ENCODE measurements at places on chromosomes 11 and 22. TPM values are rescaled to one million over a fixed set of nuclear protein-coding genes. Genes with fewer than 3 reads are reported as not detected.

- no peak for DNase-seq
Measured at GRCh38 chr11:130650456-130651030, 202.1 kb downstream of the ADAMTS15 start.

Gene PLEKHB1
- polyA plus RNA-seq = 18.5 TPM

- DNase-seq = no peak
Measured at GRCh38 chr11:29119116-29119515, 897.7 kb downstream of the KCNA4 start.

DNA sequence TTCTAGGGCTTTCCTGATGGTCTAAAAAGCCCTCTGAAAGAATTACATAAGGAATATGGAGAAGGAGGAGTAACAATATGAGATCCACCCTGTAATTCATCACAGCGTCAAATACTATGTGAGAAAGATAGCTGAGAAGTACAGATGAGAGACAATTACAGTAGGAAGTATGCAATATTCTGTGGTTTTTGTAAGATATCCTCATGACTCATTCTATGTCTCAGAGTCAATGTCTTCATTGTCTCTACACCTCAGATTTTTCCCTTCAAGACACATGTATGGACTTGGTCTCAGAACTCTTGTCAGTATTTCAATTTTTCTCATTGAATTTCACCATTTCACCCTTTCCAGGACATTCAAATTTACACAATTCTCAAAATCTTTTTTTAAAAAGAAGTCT, 343.3 kb upstream of the CTSC start:
- DNase-seq = no peak

Gene OR52R1
- polyA plus RNA-seq = not detected

DNA sequence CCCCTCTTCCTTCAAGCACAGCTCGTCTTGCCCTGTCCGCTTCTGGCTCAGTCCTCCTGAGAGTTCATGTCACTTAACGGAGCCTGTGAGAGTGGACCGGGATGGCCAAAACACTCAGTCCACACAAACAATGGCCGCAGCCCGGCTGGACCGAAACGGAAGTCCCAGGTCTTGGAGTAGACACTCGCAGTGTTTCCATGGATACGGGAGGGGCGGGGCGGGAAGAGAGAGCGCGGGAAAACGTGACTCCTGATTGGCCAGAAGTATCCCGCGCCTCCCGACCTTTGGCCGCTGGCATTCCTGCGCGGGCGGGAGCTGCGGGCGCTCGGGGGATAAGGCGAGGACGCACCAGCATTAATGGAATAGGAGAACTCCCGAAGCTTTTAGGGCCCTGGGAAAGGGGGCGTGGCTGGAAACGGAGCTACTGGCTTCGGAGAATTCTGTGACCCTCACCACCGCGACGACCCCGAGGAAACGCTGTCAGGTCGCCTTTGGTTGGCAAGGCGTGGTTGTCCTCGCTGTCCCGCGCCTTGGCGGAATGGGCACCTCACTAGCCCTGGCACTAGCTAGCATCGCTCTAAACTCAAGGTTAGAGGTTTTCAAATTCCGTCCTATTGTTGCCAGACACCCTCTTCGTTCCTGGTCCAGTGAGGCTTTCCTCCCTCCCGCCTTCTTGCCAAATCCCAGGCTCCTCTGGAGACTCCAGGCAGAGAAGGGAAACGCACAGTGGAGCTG, at the start of the genes NLRP14 and ZNF214:
Gene NLRP14 (plus strand): TSS at position 297 of the 735 bp plus-strand sequence. CDS start 18,108 bp downstream, outside the sequence.
Gene ZNF214 (minus strand): TSS at position 164 of the 735 bp plus-strand sequence. CDS start 17,511 bp downstream, outside the sequence.
- peak; percentile 92 for DNase-seq

GRCh38 chr11:112298535-112298934, 37.9 kb upstream of the PLET1 start:
- DNase-seq = no peak

DNA sequence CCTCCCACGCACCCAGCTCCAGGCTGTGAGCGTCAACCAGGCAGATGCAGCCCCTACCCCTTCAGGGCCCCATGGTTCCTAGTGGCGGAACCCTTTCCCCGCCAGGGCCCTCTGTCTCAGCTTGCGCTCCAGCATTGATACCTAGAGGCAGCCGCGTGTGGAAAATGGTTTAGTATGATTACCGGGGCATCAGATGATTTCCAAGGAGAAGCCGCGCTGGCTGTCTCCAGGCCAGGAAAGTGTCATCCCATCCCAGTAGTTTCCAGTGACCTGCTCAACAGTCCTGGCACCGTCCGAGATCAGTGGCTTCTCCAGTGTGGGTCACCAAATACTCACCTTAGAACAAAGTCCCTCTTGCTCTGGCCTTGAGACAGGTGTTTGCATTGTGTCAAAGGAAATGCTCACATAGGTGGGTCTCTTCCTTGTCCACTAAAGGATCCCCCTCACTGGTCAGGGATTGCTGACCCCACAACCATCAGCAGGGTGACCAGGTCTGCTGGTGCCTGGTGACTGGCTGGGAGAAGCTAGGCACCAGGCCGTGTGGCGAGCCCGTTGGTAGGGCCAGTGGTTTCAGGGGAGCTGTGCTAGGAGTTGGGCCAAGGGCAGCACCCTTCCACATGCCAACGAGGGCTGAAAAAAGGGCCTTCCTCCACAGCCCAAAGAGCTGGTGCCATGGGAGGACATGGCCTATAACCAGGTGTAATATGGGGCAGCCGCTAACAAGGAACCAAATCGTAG, 109.4 kb downstream of the MORC2 start:
- no peak for DNase-seq

Gene USP2
- polyA plus RNA-seq = 13.6 TPM

Gene OR8A1
- polyA plus RNA-seq = not detected

Measured in right renal pelvis (tissue), 4 donors.